ENCODE measurements at places on chromosomes 1 and 21. TPM values are rescaled to one million over a fixed set of nuclear protein-coding genes. Genes with fewer than 3 reads are reported as not detected.

DNA sequence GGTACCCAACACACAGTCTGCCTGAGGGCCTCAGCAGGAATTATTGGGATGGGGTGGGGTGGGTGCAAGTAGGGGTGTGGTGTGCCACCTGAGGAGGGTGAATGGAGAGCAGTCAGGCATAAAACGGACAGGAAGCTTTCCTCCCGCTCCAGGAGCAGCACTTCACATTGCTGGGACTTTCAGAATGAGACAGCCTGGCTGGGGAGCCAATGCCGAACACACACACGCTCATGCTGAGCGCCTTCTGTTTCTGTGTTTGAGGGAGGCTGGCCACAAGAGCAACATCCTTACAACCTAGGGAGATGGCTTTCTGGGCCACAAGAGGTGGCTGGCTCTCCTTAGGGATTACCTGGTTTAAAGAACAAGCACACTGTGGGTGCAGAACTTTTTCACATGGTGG is 98.0 kb downstream of the LAMC2 start:
- no peak overlapping the region for H3K4me3 ChIP-seq
- no peaks in the 10 kb centered on the region for H3K27me3 ChIP-seq
- no peak for DNase-seq
- H3K4me1 ChIP-seq: no peaks in the 10 kb centered on the region
- H3K36me3 ChIP-seq: no peaks in the 10 kb centered on the region

- DNase-seq: no peak
- H3K36me3 ChIP-seq: peaks cover 40% of the 10 kb centered on the region
- H3K27me3 ChIP-seq: no peaks in the 10 kb centered on the region
- peaks cover 29% of the 10 kb centered on the region for H3K4me1 ChIP-seq
- H3K4me3 ChIP-seq: no peak overlapping the region
- H3K27ac ChIP-seq: no peak overlapping the region
These were observed 6.2 kb downstream of the SMIM1 start for GRCh38 chr1:3778590-3779264.

- no peaks in the 10 kb centered on the region for H3K36me3 ChIP-seq
- DNase-seq: no peak
- peaks cover 5% of the 10 kb centered on the region for H3K4me1 ChIP-seq
- H3K27ac ChIP-seq: no peak within 1 kb of the TSS
- H3K4me3 ChIP-seq: peak within 1 kb of the TSS; percentile 48
- no peaks in the 10 kb centered on the region for H3K27me3 ChIP-seq
These were observed at the start of gene HCRTR1 for GRCh38 chr1:31617218-31617915. Gene HCRTR1, plus strand, starts transcription at chr1:31617689. Its CDS starts 1,504 bp downstream, at chr1:31619193.

DNA sequence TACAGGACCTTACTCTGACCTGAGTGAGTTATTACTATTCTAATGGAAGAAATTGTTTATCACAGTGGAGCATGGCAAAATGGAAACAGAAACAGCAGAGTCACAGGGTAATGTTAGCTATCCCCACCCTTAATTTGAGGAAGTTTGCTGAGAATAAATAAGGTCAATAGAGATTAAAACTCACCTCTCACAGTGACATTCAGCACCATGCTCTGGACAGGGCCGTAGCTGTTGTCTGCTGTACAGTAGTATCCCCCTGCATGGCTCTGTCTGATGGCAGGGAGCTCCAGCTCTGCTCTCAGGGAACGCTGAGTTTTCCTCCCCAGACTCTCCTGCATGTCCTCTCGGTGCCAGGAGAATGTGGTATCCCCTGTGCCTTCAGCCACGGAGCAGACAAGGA is 11.9 kb downstream of the FCRL4 start:
- no peak for DNase-seq
- no peak overlapping the region for H3K27ac ChIP-seq
- H3K4me1 ChIP-seq: no peaks in the 10 kb centered on the region
- no peak overlapping the region for H3K4me3 ChIP-seq
- H3K27me3 ChIP-seq: peaks cover 3% of the 10 kb centered on the region

DNA sequence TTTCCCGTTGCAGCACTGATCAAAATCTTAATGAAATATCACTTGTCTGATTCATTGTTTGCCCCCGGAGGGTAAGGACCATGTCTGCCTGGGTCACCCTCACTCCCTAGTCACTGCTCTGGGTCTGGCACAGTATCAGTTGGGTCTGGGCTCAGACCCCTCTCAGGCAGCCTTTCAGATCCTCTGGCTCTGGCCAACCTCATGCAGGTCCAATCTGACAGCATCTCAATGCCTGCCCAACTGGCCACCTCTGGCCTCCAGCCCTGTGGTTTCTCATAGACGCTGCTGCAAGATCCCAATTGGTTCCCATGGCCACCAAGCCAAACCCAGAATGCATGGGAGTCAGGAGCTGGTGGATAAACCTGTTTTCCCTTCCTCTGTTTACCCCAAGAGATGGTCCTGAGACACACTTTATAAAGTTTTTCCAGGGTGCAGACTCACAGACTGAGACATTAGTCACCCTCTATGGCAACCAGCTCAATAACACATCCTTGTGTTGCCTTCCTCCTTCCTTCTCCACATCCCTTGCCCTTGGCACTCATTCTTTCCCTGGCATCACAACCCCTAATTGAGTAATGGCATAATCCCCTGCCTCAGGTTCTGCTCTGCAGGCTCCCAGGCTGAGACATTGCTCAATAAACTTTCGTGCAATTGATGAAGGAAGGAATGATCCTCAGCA is 199.2 kb downstream of the GRIK3 start:
- H3K36me3 ChIP-seq: no peaks in the 10 kb centered on the region
- peaks cover 3% of the 10 kb centered on the region for H3K27me3 ChIP-seq
- no peaks in the 10 kb centered on the region for H3K4me1 ChIP-seq
- no peak overlapping the region for H3K4me3 ChIP-seq

- H3K27ac ChIP-seq: no peak overlapping the region
- H3K4me3 ChIP-seq: no peak overlapping the region
- no peak for DNase-seq
- H3K27me3 ChIP-seq: no peaks in the 10 kb centered on the region
- H3K4me1 ChIP-seq: peaks cover 3% of the 10 kb centered on the region
- peaks cover 16% of the 10 kb centered on the region for H3K36me3 ChIP-seq
These were observed 5.9 kb upstream of the NUF2 start for GRCh38 chr1:163315773-163316374.

GRCh38 chr21:34128124-34128523 is 54.7 kb downstream of the MRPS6 start:
- no peak overlapping the region for H3K27ac ChIP-seq
- no peaks in the 10 kb centered on the region for H3K4me1 ChIP-seq
- no peaks in the 10 kb centered on the region for H3K27me3 ChIP-seq
- H3K36me3 ChIP-seq: peaks cover 7% of the 10 kb centered on the region

- DNase-seq: no peak
- H3K36me3 ChIP-seq: no peaks in the 10 kb centered on the region
- H3K27ac ChIP-seq: no peak overlapping the region
These were observed 86.3 kb upstream of the VANGL1 start for GRCh38 chr1:115555446-115555845.

DNA sequence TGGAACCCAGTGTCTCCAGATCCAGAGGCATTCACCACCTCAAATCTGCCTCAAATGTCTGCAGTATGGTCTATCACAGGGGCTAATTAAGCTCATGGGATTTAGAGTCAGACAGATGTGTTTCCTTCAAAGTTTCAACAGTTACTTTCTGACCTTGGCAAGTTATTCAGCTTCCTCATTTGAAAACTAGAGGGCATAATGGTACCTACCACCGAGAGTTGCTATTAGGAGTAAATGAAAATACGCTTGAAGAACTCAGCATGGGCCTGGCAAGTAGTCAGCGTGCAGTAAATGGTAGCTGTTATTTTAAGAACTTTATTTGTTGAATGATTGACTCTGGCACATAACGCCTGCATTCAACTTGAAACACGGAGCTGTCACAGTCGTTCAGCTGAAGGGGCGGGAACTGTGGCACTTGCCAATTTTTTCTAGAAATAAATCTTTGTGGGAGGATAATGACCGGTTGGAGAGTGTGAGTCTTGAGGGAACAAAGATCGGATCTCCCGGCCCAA is 1.2 kb upstream of the CAP1 start:
- no peaks in the 10 kb centered on the region for H3K27me3 ChIP-seq
- H3K36me3 ChIP-seq: no peaks in the 10 kb centered on the region
- no peak for DNase-seq
- peak overlapping the region; percentile 91 for H3K27ac ChIP-seq
- H3K4me1 ChIP-seq: peaks cover 32% of the 10 kb centered on the region
- peak overlapping the region; percentile 97 for H3K4me3 ChIP-seq

Gene SYCP1
- 0.89 TPM for total RNA-seq

Gene PIGR
- total RNA-seq: 43.3 TPM

Gene ELAPOR1
- total RNA-seq: 0.42 TPM

Gene CACNA1E
- 0.08 TPM for total RNA-seq

Gene CELA2A
- not detected for total RNA-seq

Gene PLCH2
- 1.0 TPM for total RNA-seq

Gene LIPI
- not detected for total RNA-seq

Gene ADAM30
- total RNA-seq: not detected

Gene IL12RB2
- total RNA-seq: 1.3 TPM

Gene MSH4
- total RNA-seq: 0.14 TPM

Gene S100A2
- not detected for total RNA-seq

Gene KCNE1
- total RNA-seq: 0.23 TPM

Data from liver (tissue), 10 donors.